ENCODE measurements at places on chromosomes 4 and X.

DNA sequence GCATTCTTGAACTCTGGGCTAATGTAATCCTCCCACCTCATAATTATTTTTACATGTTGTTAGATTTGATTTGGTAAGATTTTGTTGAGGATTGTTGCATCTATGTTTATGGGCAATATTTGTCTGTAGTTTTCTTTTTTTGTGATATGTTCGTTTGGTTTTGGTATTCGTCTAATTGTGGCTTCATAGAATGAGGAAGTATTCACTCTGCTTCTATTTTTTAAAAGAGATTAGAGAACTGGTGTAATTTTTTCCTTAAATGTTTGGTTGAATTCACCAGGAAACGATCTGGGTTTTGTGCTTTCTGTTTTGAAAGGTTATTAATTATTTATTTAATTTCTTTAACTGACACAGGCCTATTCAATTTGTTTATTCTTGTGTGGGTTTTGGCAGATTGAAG, 161.2 kb upstream of the NUDT6 start:
- DNase-seq: no peak

DNA sequence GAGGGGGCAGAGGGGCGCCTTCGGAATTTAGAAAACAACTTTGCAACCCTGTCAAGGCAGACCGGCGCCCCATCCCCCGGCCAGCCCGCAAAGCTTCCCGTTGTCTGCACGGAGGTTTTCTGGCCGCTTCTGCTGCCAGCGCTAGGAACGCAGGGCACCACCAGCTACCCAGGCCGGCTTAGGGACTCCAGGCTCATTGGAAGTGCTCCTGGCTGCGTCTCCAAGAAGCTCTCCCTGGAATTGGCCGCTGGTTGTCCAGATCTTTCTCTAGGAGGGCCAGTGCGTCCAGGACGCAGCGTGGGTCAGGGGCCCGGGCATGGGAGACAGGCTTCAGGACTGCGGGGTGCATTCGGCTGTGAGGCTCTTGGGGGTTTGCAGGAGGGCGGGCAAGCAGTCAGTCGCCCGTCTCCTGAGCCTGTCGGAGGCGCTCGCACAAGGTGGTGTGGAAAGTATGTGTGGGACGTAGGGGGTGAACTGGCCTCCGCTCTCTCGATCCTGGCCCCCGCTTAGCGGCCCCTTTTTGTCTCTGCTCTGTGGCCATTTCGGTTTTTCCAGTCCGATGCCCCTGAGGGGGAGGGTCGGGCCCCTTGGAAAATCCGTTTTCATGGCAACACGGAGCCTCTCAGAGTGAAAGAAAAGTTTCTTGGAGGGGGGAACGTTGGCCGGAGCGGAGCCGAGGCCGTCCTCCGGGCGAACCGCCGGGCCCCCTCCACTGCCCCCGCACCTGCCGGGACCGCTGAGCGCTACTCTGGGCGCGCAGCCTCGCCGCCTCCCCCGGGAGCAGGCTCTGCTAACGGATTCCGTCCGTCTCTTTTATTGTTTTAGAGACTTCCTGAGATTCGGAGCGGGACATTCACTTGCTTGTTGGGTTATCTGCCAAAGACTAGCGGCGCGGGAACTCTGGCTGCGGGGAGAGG, 810 bp upstream of the SOX3 start:
- no peak for DNase-seq

DNA sequence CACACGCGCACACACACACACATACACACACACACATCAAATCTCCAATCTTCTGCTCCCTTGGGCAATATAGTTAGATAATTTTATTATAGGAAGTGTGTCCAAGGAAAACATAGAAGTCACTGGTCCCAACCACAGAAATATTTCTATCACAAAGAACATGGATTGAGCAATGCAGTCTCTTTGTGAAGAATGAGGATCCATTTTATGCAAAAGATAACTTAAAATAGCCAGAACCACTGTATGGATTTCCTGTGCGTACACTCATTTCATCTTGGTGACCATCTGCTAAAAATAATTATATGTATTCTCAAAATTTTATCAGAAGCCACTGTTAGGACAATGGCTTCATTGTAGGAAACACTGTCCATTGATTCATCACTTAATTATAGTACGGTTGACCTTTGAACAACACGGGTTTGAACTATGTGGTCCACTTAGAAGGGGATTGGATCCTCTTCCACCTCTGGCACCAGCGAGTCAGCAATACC, 169.6 kb upstream of the MXRA5 start:
- no peak for DNase-seq

- DNase-seq: no peak
Measured at GRCh38 chr4:119559044-119559647, 69.5 kb downstream of the PDE5A start.

- DNase-seq: no peak
Measured at GRCh38 chrX:120244395-120244734, 6.2 kb upstream of the ZBTB33 start.

- DNase-seq: no peak
Measured at GRCh38 chr4:150037251-150037856, 40.9 kb upstream of the DCLK2 start.

Data from H1 (cell line).